ENCODE measurements at places on chromosomes 6 and 20. TPM values are rescaled to one million over a fixed set of nuclear protein-coding genes. Genes with fewer than 3 reads are reported as not detected.
A peak's percentile ranks its signal among the peaks of the same experiment; 100 is the strongest.

SNRPB gene
- polyA plus RNA-seq, result 124 TPM

NOP56 gene
- polyA plus RNA-seq, result 176 TPM

- DNase-seq, result no peak
These were observed 26.0 kb upstream of the MRGBP start for GRCh38 chr20:62770111-62770910.

GRCh38 chr6:11196511-11197174, 35.8 kb downstream of the NEDD9 start:
- peak; percentile 38 for DNase-seq
